ENCODE measurements at places on chromosomes 11 and 22.
A peak's percentile ranks its signal among the peaks of the same experiment; 100 is the strongest.

DNA sequence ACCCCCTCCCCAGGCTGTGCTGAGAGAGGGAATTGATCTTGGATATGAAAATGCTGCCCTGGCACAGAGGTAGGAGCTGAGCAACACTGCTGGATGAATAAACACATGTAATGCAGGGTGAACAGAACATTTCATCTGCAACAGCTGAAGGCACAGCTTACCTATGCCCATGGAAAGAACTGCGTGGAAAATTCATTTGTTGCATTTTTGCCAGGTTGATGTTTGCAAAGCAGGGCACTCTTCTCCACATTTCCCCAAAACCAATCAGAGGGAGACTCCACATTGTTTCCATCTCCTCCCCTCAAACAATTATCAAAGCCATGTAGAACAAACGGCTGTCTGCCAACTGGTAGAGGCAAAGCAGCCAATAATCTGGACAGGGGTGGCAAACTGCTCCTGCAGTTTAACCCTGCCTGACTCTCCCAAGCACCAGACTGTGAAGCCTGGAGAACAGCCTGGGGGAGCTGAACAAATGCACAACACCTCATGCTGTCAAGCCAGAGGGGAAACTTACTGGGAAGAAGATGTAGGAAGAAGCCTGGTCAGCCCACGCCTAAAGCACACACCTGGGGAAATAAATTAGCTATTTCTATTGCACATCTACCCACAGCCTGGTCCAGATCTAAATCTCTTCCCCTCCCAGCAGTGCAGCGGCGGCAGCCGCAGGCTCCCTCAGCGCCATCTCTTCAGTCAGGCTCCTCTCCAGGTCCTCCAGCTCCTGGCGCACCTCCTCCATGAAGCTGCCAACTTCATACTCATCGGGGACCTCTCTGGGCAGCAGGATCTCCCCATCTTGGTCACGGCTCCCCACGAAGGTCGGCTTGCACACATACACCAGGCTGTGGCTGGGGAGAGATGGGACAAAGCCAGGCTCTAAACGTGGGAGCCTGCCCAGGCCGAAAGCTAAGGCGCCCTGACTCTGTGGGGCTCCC, 44.3 kb downstream of the DKK3 start:
- no peak for DNase-seq

DNA sequence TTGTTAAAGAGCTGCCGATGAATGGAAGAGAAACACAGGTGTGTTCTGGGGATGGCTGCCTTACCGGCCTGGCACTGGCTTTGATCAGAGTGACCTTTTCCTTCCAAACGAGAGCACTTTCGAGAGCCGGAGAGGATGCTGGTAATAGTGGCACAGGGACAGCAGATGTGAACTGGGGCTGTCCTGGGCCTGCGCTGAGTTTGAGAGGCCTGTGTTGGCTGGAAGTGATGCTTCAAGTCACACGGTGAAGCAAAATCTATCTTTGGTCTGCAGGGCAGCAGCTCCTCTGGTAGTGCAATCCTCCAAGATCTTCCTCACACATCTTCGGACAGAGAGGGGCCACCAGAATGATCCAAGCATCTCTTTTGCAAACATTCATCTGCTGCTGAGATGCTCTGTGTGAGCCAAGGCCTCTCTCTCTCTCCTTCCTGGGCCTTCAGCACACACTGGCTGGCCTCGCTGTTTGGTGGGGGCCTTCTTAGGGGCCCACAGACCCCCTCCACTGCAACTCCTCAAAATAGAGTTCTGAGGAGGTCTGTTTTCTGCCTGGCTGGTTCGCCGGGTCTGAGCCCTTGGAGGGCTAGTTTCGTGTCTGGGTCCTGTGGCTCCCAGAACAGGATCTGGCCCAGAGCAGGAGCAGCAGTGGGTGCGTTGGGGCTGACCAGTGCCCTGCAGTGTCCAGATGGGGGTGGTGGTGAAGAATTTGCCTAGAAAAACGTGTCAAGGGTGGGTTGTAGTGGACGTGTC, 6.4 kb downstream of the MPPED1 start:
- DNase-seq: no peak

DNA sequence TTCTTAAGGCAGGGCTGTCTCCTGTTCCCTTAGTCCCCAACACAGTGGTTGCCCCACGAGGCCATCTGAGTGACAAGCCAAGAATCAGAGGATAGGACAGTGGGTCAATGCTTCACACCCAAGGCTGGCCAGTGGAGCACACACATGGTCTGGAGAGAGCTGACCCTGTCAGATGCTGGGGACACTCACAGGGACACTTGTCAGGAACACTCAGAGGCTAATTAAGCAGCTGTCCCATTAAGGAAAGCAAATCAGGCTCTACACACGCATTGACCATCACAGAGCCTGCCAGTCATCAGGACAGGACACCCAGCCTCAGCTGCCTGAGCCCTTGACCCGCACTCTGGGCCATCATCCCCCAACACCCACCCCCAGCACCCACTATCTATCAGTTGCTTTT, 18.2 kb downstream of the GDPD5 start:
- no peak for DNase-seq

DNA sequence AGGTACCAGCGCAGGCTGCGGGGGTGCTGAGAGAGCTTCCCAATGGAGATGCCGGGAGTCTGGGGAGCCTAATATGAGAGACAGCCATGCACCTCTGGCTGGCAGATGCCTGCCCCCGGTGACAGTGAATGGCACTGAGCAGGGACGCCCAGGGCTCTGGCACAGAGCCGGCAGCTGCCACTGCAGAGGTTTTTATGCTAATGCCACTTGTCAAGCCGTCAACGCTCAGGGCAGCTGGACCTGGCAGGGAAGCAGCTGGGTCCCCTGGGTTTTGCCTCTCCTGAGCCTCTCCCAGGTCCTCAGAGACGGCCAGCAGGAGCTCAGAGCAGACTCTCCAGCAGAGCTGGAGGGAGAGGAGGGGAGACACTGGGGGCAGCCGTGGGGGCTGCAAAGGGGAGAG, 573.6 kb downstream of the BUD13 start:
- DNase-seq: peak; percentile 62

DNA sequence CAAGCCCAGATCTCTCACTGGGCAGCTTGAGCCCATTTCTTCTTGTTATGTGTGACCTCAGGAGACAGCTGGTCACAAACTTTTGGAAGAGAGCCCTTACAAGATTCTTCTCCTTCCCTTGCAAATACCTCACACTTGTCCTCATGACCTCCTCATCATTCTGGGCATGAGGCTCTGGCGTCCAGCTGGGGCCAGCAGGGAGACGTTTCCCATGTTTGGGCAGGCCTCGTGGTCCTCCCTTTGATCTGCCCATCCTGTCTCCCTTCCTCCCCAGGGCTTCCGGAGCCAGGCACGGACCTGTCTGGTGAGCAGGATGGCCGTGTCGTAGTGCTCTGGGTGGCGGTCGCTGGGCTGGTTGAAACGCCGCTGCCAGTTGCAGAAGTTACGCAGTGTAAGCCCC, 9.7 kb downstream of the ADAMTS8 start:
- DNase-seq: no peak

DNA sequence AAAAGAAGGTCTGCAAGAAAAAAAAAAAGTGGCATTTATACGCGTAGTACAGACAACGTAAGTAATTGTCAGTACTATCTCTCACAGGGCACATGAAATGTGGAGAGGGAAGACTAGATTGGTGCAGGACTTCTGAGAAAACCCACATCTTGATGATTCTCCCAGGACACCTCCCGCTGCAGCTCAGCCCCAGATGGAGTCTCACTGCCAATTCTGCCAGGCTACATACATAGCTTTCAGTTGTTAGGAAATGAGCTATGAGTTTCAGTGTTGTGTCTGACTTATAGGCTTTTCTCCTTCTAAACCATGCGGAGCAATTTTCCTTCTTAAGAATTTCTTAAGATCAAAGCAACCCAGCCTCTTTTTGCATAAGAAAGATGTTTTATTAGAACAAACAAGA, 9.6 kb downstream of the OR5A2 start:
- no peak for DNase-seq

DNA sequence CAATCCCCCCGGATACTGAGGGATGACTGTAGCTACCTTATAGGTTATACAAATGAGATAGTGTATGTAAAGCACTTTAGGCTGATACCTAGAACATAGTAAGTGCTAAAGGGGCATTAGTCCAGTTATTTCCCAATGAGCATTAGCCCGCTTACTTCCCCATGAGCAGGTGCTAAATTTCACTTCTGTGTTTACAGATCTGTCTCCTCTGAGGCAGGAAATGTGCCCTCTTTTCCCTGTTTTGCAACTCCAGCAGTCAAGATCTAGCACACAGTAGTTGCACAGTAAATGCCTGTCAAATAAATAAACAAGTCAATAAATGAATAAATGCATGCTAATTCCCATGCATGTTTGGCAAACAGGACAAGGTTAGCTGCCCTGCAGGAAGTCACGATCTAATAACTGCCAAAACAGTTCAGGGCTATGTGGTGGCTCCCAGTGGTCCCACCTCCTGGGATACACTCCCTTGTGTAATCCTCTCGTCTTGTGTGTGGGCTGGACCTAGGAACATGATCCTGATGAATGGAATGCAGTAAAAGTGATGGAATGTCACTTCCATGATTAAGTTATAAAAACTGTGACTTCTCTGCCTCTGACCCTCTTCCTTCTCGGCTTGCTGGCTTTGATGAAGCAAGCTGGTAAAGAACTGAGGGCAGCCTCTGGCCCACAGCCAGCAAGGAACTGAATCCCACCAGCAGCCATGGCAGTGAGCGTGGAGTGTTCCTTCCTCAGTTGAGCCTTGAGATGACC, 459.0 kb downstream of the SOX6 start:
- no peak for DNase-seq

GRCh38 chr11:68312780-68313573, 586 bp downstream of the LRP5 start:
- DNase-seq: no peak

- no peak for DNase-seq
These were observed 117.8 kb downstream of the C11orf91 start for GRCh38 chr11:33582636-33583325.

- DNase-seq: no peak
These were observed 37.1 kb downstream of the KCNQ1OT1 start for GRCh38 chr11:2662430-2663299.

GRCh38 chr11:13009921-13010748, 1.0 kb downstream of the RASSF10 start:
- no peak for DNase-seq

- no peak for DNase-seq
These were observed 551.6 kb downstream of the OPCML start for GRCh38 chr11:132980670-132981069.

GRCh38 chr11:68956547-68957254, 24.1 kb downstream of the MRGPRD start:
- no peak for DNase-seq

DNA sequence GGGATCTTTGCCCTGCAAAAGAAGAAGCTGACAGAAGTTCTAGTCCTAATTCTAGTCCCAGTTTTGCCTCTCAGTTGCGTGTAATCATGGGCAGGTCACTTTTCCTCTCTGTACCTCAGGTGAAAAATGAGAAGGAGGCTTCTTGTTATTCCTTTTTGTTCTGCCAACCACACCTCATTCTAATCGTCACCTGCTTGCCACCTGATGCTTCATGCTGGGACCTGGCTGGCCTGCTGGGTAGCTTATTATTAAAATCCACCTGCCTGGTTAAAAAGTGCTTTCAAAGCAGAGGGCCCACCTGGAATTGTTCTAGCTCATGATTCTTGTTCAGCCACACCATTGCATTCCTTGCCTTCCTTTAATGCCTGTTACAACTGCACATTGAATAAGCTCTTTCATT, 8.4 kb upstream of the ALG8 start:
- DNase-seq: peak; percentile 72

GRCh38 chr22:20112623-20113511, 3.0 kb upstream of the RANBP1 start:
- DNase-seq: no peak

DNA sequence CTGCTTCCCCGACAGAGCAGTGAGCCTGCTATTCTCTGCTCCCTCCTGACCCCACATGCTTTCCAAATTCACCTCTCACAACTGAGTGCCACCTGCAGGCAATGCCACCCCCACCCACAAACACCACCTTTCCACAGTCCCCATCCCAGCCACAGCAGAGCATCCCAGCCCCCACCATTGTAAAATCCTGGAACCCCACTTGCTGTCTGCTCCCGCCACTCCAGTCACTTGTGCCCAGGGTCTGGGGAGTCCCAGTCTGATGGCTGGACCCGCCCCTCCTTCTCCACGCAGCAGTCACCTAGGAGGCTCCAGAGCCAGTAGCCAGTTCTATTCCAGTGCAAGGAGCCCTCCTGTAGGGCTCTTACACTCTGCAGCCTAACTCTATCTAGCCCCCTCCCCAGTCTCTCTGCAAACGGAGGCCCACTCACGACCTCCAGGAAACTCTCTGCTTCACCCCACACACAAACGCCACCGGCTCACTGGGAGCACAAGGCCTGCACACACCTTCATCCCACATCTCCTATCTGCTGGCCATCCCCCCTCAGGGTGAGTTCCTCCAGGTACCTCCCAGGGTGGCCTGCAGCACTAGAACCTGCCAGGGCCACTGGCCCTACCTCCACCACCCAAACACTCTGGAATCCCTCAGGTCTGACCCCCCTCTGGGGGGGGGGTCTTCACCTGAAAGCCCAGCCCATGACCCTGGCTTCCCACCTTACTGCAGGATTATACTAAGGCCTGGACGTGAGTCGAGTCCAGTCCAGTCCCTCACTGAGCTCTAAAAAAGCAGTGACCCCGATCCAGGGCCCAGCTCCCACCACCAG, 1.4 kb downstream of the GNB1L start:
- no peak for DNase-seq

DNA sequence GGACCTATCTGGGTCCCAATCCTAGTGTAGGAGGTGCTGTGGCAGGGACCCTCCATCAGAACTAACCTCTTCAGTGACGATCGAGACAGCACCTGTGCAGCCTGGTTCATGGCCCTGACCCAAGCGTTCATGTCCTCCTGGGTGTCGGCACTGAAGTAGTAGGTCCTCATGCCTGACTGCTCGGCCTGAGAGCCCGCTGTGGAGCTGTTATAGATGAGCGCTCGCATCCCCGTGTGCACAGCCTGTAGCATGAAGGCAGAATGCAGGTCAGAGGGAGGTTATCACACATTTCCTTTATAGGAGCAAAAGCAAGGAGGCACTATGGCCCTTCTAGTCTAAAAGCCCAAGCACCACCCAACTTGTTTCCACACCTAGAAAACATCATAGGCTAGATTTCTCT, 103.0 kb downstream of the C11orf58 start:
- DNase-seq: no peak

GRCh38 chr22:17999851-18000250, 24.5 kb downstream of the MICAL3 start:
- DNase-seq: no peak

- DNase-seq: no peak
These were observed 18.8 kb downstream of the LUZP2 start for GRCh38 chr11:24515632-24516031.

DNA sequence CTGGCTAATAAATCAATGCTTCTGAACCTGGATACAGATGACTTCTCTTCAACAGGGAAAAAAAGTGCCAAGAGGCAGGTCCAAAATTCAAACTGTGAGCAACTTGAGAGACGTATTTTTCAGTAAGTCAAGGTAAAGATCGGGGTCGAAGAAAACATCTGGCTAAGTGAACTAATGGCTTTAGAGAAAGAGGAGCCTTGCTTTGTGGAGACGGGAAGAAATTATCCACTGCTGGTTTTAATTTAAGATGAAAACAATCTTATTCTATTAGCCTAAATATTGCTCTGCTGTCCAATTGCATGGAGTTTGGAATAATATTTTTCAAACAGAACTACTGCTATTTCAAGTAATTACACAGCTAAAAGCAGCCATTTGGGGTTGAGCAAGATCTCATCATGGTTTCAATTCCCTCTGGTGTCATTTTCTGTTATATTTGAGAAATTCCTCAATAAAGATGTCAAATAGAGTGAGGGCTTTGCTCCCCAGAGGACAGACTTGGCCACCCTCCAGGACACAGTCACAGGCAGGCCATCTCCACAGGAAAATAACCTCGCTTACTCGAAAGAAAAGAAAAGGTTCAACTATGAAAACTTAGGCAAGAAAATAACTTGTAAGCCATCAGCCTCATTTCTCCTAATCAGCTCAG, 29.8 kb downstream of the SCUBE1 start:
- no peak for DNase-seq

Data from NCI-H187 treated with DMSO at 0.1 percent for 48 hours (cell line).